Ascending aorta (tissue), 2 donors: ENCODE measurements at places on chromosomes 16 and 17.
A peak's percentile ranks its signal among the peaks of the same experiment; 100 is the strongest.

DNA sequence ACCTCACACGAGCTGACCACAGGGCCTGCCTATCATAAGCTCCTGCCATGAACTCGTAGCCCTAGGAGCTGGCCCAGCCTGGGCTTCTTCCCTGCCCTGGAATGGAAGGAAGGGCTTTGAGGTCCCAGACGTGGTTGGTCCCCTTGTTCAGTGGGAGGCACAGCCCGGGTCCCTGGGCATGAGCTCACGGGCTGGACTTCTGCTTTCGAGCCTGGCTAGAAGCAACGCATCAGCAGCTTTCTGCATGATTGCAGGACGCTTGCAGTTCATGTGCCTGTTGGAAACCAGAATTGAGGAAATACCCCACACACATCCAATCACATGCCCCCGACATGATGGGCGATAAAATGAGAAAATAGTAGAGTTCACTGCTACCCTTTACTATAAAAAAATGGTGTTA is 293.3 kb downstream of the MAF start:
- peak; percentile 72 for DNase-seq

DNA sequence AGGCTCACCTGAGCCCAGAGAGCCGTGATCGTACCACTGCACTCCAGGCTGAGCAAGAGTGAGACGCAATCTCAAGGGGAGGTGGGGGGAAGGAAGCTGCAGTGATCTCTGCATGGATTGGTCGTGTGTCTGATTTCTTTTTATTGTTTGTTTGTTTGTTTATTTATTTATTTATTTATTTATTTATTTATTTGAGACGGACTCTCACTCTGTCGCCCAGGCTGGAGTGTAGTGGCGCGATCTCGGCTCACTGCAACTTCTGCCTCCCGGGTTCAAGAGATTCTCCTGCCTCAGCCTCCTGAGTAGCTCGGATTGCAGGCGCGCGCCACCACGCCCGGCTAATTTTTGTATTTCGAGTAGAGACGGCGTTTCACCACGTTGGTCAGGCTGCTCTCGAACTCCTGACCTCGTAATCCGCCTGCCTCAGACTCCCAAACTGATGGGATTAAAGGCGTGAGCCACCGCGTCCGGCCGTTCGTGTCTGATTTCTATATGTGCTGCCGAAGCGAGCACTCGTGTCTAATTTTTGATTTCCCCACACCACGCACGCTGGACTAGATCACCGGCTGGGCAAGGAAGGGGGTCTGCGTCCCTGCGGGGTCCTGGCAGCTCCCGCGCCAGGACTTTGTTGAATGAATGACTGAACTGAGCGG is 448 bp upstream of the TNFRSF12A start:
- DNase-seq = no peak

GRCh38 chr16:61952841-61953240 is 83.4 kb downstream of the CDH8 start:
- DNase-seq = no peak

DNA sequence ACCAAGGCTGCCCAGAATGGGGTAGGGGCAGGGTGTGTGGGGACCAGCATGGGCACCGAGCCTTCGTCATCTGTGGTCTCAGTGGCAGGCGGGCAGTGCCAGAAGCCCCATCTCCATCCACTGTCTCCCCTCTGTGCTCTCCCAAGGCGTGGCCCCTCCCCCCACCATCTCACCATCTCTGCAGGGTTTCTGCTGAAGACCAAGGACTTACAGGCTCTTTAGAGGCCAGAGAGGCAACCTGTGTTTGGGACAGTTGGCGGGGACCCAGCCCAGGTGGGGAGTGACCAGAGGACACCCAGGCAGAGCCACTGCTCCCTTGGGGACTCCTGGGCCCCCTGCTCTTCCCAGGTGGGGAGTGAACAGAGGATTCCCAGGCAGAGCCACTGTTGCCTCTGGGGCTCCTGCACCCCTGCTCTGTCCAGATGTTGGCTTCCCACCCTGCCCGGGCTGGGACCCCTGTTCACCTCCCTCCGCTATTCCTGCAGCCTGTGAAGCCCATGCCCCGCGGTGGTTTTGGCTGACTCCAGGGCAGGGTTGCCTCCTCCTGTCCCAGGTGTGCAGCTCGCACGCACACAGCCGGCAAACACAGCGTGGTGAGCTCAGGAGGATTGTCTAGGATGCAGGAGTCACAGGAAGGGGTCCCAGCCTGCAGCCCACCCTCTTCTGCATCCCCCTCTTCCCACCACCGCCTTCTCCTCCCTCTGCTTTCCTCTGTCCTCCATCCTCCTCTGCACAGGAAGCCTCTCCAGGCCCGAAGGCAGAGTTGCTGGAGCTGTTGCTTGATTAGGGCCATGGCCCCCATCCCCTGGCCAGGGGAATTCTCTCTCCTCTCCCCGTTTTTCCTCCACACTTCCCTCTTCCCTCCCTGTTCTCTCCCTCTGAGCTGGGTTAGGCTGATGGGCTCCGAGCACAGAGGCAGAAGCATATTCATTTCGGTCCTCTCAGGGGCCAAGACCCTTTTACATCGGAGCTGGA is 45.0 kb downstream of the SLC7A5 start:
- no peak for DNase-seq

DNA sequence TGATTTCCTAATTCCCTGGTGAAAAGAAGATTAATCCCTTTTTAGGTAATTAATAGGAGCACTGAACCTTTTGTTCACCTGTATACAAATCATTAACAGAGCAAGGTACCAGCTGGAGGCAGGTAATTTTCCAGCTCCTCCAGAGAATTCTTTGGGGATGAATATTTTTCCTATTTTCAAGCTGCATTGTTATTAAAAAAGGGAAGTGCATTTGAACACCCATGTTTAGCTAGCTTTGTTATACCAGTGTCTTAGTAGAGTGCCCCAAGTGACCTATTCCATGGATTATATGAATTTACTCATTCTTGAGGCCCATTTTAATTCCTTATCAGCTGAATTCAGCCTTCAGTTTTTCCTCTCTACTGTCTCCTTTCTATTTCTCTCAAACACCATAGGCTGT is 73.2 kb upstream of the GOT2 start:
- no peak for DNase-seq

DNA sequence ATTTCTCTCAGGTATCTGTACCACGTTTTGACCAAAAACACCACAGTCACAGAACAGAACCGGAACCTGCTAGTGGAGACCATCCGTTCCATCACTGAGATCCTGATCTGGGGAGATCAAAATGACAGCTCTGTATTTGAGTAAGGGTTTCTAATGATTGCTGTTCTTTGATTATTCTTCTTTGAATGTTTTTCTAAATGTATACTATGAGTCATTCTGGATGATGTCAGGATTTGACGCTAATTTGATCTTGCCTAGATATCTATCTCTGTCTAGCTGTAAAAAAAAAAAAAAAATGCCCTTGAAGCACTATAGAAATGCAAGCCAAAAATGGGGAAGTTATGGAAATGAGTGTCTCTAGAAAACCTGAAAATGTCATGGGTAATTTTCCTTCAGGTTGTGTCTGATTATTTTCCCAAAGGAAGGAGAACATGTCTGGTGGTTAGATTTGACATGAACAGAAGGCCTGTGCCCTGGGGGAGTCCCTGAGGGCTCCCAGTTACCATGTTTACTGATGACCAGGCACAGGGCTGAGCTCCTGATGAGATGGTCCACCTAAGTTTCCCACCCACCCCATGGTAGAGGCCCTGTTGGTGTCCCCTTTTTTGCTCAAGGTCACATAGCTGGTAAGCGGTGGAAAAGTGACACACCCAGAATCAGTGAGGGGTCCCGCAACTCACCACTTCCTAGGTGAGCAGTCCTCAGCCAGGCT is 13.6 kb downstream of the CLEC16A start:
- DNase-seq = no peak

GRCh38 chr17:59292174-59292523 is 39.3 kb upstream of the YPEL2 start:
- DNase-seq = no peak

DNA sequence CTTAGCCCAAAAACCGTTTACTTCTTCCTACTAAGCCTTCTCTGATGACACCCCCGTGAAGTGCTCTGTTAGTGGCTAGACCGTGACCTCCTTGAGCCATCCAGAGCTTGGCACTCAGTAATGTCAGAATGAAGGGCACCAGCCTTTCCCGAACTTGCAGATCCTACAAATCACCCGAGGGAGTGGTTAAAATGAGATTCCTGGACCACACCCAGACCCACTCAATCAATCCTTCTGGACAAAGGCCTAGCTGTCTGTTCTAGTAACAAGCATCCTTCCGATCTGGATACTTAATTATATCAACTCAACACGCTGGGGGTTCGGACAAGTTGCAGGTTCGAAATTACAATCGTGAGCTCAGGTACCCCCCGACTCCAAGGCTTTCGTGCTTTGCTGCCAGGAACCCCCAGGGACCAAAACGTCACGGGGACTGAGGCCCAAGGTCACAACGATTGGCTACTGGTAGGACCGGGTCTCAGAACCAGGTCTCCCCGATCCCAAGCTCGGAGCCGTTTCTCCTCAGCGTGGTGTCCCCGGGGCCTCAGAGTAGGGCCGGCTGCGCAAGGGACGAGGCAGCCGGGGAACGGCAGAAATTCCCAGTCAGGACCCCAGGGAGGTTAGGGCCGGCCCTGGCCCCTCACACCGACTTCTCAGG is 527 bp downstream of the CIAPIN1 start:
- DNase-seq = peak; percentile 72

GRCh38 chr17:43694081-43694870 is 32.6 kb upstream of the MEOX1 start:
- DNase-seq = no peak

- DNase-seq = no peak
Observed at GRCh38 chr17:46977750-46978488, 1.1 kb downstream of the RPRML start.

DNA sequence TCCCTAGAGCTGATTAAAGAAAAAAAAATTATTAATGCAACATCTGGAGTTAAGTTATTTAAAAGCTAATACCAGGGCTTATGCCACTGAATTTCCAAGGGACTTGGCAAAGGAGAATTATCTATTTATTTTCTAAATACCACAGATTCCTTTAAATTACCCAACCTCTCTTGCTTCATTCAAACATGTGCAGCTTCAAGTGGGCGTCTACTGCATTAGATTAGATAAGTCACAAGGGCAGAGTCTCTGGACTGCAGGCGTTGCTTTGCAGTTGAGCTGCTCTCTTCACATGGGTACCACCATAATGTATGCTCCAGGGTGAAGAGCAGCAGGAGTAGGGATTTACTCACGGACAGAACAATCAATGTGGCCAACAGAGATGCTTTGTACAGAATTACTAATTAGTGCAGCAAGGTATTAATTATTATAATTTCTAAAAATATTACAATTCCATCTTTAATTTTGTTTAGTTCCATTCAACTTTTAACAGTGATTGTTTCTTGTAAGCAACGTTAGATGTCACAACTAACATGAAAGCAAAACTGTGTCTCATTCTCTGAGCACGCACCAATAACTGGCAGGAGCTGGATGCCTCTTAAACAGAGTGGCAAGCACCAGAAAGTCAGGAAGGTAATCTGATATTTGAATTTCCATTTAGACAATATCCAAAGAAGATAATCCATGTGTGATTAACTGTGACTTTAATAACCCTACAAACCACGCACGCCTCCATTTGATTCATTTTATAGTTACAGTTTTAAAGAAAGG is 214.2 kb downstream of the STX8 start:
- no peak for DNase-seq

GRCh38 chr16:20744922-20745440 is 3.4 kb upstream of the THUMPD1 start:
- no peak for DNase-seq

- no peak for DNase-seq
Observed at GRCh38 chr17:56319531-56319930, 166.3 kb downstream of the ANKFN1 start.

DNA sequence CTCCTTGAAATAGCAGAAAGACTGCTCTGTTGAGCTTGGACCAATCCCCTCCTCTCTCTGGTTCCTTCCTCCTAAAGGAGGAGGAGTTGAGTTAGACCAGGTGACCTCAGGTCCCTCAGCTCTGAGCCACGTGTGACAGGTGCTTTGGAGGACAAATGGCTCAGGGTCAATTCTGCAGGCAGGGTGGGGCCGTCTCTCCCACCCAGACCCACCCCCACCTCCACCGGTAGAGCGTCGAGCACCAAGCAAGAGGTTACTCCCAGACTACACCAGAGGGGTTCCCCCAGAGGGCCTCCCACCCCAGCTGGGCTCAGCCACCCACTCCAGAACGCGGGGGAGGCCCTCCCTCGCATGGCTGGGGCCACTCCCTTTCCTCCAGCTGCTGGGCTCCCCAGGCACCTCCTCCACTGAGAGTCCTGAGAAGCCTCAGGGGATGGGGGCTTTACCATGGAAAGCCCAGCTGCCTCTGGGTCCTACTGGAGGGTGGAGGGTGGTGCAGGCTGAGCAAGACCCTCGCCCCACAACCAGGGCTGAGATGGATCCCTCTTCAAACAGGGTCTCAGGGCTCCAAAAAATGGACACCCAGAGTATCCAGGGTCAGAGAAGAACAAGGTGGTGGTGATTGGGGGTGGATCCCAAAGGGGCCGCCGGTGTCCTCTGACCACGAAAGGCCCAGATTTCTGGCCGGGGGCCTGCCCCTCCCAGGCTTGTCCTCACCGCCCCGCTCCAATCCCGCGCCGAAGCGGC is 7.6 kb downstream of the MYO1C start:
- peak; percentile 75 for DNase-seq

- DNase-seq = no peak
Observed at GRCh38 chr16:17343028-17343427, 127.7 kb downstream of the XYLT1 start.

DNA sequence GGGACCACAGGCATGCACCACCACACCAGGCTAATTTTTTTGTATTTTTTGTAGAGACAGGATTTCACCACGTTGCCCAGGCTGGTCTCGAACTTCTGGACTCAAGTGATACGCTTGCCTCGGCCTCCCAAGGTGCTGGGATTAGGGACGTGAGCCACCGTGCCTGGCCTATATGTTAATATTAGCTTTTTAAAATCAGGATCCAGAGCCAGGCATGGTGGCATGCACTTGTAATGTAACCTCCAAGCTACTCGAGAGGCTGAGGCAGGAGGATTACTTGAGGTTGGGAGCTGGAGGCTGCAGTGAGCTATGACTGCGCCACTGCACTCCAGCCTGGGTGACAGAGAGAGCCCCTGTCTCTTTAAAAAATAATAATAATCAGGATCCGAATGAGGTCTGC is 8.5 kb upstream of the ADCY7 start:
- no peak for DNase-seq

- no peak for DNase-seq
Observed at GRCh38 chr16:583815-584591, 5.9 kb upstream of the RAB40C start.

- no peak for DNase-seq
Observed at GRCh38 chr16:13429416-13429815, 490.5 kb upstream of the ERCC4 start.

DNA sequence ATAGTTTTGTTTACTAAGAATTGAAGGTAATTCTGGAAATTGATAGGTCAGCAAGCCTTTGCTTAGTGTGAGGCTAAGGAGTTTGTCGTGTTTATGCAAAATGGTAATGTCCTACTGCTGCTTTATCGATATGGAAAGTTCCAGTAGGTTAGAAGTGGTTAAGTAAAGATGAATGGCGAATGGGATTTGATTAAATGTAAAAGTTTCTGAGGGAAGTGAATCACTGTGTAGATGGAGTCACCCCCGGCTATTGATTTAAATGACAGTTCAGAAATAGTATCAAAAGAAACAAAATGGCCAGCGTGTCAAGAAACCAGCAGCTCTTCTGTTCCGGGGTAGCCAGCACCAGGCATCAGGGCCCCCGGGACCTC is 131.4 kb downstream of the RPTOR start:
- DNase-seq = no peak

GRCh38 chr16:82911925-82912324 is 285.2 kb downstream of the CDH13 start:
- DNase-seq = no peak
